ENCODE measurements at places on chromosomes 4 and X. TPM values are rescaled to one million over a fixed set of nuclear protein-coding genes. Genes with fewer than 3 reads are reported as not detected.
A peak's percentile ranks its signal among the peaks of the same experiment; 100 is the strongest.

DNA sequence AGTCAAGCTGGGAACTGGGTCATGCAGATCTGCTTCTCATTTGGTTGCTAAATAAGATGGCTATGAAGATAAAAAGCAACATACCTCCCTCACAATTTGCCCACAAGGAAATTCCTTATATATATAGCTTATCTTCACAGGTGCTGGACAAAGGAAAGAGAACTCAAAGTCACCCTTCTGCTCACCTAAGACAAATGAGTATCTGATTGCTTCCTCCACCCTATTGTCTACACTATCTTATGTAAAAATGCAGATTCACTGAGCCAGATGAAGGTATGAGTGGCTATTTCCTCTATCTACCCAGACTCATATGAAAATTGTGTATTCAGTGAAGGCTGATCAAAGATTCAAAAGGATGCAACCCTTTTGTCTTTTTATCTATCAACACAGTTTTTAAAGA, 50.8 kb downstream of the CHM start:
- no peak for DNase-seq

DNA sequence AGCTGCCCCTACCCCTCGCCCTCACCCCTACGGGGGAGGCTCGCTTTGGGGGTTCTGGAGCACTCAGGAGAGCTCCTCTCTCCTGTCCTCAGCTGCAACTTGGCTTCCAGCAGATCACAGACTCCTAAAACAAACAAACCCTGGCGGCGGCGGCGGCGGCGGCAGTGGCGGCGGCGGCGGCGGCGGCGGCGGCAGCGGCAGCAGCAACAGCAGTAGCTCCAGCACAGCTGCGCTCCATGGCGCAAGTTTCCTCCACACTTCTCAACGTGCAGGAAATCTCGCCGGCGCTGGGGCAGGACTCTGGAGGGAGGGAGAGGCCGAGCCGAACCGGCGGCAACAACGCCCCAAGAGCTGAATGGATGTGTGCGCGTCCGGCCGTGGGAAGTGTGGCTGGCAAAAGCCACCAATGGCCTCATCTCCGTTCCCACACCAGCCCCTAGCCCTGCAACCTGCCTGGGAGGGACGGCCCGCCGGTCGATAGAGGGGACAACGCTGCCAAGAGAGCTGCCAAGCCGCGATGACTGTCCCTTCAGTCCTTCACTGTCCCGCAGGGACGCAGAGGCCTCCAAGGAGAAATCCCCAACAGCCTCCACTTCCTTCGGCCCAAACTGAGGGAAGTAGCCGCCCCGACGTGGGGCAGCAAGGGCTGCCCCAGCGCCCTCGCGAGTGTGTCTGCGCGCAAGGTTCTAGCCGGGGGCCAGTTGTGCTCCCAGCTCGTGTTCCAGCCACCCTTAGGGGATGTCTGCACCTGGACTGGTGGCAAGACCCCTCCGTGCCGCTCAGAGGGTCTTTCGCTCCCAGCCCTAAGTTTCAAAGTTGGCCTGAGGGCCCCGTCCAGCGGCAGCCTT, 775 bp downstream of the SHROOM4 start:
- DNase-seq: peak; percentile 53

The GAGE1 gene
- not detected for total RNA-seq

DNA sequence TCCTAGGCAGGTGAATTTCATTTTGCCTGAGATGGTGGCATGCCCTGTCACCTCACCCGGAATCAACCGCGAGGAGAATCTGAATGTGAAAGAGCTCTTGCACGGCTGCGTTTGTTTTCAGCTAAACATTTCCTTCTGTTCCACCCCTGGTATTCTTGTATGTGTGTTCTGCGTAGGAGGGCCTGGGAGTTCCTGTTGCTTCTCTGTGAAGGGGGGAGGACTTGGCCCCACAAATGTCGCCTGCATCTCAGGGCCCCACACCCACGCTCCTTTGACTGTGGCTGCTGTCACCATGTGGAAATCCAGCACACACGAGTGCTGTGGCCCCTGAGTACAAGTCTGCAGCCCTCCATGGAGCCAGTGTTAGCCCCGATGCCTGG, 45.8 kb upstream of the CLCN4 start:
- no peak for DNase-seq

GRCh38 chrX:115494161-115494560, 66.8 kb upstream of the PLS3 start:
- no peak for DNase-seq

All from lower lobe of right lung (tissue), 2 donors.